ENCODE measurements at places on chromosomes 7 and 10.

DNA sequence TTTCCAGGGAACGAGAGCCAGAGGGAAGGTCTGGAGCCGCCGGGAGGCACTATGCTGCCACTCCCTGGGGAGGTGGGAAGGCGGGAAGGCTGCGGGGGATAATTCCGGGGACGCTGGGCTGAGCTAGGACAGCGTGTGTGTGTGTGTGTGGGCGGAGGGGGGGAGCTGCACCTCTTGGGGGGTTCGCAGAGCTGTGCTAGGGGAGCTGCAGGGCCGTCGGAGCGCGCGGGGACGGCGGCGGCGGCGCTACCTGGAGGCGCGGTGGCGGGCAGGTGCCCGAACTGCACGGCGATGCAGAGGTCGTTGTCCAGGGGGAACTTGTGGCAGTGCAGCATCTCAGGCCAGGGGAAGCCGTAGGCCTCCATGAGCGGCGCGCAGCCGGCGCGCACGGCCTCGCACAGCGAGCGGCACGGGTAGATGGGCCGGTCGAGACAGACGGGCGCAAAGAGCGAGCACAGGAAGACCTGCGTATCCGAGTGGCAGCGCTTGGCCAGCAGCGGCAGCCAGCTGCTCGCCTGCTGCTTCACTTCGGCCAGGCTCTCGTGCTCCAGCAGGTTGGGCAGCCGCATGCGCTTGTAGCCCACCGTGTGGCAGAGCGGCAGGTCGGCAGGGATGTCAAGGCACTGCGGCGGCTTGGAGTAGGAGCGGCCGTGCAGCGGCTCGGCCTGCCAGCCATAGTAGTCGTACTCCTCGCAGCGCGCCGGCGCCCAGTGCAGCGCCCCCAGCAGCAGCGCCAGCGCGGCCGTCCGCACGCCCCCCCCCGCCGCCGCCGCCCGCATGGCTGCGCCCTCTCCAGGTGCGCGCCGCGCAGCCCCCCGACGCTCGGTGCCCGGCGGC, 526 bp downstream of the SFRP5 start:
- DNase-seq: peak; percentile 54

- DNase-seq: peak; percentile 52
These were observed 752 bp upstream of the ABCA13 start for GRCh38 chr7:48170506-48170905.

DNA sequence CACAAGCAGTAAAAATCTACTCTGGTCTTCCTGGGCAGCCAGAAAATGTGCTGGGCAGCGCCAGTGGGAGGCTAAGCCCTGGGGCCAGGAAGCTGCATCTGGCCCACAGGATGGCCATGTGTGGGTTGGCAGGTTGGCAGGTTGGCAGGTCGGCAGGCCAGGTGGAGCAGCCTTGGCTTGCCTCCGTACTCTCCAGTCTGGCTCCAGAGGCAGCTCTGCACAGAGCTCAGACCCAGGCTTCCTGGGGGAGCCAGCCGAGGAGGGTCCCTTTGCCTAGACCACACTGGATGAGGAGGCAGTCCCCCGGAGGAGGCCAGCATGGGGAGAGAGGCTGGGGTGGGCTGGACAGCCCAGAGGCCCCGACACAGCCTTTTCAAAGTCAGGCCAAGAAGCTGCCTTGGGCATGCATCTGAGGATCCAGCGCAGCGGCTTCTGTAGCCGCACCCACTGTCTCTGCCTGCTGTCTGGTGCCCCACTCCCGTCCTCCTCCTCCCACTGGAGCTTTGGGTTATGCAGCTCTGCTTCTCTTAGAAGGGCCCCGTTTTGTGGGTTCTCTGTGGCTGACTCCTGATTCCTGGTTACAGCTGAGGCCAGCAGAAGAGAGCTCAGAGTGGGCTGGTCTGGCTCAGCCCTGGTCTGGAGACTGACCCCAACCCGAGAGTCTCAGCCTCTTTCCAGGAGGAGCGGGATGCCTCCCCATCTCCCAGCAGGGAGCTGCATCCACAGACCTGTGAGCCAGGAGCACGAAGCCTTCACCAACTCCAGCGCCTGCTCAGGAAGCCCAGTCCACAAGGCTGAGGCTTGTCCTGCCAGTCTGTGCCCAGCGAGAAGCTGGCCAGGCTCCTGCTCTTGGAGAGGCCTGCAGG, 44.6 kb downstream of the CFAP46 start:
- no peak for DNase-seq

GRCh38 chr10:61791216-61791615, 110.3 kb upstream of the ARID5B start:
- DNase-seq: no peak

DNA sequence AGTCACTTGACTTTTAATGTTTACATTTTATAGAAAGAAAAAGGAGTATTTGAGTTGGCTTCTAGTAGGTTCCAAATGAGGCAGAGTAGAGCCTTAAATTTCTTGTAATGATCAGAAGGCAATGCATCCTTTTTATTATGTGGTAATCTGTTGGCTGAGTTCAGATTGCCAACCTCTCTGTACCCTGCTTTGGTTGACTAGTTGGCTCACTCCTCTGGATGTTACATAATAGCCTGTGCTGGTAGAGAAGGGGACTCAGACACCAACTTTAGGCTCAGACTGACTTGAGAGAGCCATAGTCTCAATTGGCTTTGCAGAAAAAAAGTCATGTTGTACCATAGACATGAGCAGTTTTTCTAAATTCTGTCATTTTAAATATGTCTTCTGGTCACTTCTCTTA, 46.8 kb upstream of the GLCCI1 start:
- DNase-seq: no peak

- no peak for DNase-seq
These were observed 40.5 kb downstream of the NRBF2 start for GRCh38 chr10:63173468-63174232.

GRCh38 chr10:8418631-8419030, 364.1 kb downstream of the GATA3 start:
- no peak for DNase-seq

GRCh38 chr10:80324086-80324485, 32.5 kb downstream of the DYDC1 start:
- no peak for DNase-seq

- no peak for DNase-seq
These were observed 6.7 kb downstream of the PCLO start for GRCh38 chr7:83156006-83156405.

DNA sequence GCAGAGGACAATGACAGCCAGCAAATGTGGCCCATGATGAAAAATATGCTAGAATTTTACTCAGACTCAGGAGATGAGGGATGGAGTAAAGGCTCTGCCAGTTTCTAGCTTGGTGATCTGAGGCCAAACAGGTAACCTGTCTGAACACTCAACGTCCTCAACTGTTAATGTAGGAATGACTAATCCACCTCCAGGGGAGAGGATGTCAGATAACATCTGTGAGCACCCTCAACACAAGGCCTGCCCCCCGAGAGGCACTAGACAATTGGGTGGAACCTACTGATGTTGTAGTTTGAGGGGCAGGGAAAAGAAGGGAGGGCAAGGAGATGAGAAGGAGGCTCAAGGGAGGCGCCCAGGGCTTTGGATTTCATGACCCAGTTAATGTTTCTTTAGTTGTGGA, 445.1 kb downstream of the PLXNA4 start:
- no peak for DNase-seq

GRCh38 chr10:72229261-72230251, 13.5 kb upstream of the ASCC1 start:
- no peak for DNase-seq
